ENCODE measurements at places on chromosomes 13 and 19.

- no peak for DNase-seq
These were observed 135.6 kb downstream of the KLF12 start for GRCh38 chr13:73998631-73999030.

DNA sequence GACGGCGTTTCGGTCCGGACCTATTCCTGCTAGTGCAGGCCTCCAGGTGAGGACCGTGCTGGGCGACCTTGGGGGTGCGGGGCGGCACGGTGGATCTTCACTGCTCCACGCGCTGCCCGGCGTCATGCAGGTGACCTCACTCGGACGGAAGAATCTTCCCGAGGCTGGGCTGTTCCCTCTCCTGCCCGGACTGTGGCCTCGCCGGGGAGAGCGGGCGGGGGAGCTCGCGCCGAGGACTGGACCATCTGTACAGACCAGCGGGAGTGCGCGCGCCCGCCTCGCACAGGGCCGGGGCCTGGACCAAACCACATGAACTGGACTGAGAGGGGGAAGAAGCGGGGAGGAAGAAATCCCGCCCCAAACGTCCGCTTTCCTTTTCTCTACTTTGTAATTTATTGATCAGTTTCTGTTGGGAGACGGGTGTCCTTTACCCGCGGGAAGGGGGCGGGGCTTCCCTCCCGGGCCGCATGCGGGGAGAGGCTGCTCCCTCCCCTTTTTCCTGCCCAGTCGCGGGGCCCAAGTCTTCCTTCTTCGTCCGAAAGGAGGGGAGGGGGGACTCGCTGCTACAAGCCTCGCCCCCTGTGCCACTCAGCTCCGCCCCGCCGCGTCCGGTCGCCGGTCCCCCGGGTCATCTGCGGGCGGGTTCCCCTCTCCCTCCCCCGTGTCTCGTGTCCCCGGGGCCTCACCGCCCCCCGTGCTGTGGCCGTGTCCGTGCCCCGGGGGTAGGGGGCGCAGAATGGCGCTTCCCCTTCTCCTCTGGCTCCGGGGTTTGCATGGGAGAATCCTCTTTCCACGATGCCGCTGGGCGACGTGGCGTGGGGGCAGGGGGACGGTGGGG is 4.9 kb downstream of the HRC start:
- DNase-seq, result peak; percentile 26

DNA sequence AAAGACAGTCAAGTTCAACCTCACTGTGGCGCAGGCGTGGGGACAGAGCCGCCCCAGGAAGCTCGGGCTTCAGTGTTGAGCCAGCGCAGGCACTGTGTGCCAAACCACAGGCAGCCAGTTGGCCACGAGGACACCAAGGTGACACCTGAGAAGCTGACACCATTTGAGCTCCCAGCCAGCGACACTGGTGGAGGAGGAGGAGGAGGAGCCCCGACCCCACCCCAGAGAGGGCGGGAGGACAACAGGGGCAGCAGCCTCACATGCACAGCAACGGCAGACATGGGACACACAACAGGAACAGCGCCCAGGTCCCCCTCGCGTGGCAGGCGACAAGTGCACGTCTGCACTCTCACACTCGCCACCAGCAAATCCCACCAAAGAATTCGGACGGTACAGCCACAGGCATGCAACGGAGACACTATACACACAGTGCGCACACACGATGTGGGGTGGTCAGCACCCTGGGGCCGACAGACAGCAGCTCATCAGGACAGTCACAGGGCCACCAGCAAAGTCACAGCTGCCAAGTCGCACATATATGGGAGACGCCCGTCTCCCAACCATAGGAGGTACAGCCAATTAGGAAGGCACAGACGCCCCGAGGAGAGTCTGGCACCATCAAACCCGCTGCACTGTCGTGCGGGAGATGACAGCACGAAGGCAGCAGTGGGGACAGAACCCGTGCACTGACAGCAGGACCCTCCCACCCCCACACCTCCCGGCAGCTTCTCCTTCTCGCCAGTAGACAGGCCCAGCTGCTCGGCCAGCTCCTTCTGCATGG is 3.4 kb downstream of the EIF3G start:
- no peak for DNase-seq

- no peak for DNase-seq
These were observed 35.0 kb upstream of the NANOS3 start for GRCh38 chr19:13841962-13842290.

- no peak for DNase-seq
These were observed 5.6 kb upstream of the ZNF331 start for GRCh38 chr19:53532362-53532761.

DNA sequence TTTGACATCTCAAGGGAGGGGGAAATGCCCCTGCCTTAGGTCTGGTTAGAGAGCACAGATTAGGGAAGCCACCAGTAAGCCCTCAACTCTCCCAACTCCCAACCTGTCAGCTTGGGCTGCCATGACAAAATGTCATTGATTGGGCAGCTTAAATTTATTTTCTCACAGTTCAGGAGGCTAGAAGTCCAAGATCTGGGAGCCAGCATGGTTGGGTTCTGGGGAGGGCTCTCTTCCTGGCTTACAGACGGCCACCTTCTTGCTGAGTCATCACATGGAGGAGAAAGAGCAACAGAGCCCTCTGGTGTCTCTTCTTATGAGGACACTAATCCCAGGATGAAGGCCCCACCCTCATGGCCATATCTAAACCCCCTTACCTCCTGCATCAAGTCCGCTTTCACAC is 24.2 kb downstream of the C19orf12 start:
- DNase-seq, result no peak

DNA sequence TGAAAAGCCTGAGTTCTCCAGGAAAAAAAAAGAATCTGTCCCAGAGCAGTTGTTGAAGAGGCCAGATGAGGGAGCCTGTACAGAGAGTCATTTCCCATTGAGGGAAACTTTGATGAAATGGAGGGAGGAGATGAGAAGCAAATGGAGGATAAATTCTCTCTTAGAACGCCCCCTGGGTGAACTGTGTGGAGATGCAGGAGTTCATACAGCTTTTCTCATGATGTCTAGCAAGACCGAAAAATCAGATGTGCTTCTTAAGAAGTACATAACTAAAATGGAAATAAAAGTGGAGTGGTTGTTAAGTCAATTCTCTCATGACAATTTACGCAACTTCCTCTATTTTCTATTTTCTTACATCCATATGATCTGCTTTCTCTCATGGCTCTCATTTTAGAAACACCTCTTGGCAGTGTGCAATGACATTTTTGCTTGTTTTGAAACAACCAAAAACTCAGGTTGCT is 1263.1 kb downstream of the PCDH9 start:
- no peak for DNase-seq

DNA sequence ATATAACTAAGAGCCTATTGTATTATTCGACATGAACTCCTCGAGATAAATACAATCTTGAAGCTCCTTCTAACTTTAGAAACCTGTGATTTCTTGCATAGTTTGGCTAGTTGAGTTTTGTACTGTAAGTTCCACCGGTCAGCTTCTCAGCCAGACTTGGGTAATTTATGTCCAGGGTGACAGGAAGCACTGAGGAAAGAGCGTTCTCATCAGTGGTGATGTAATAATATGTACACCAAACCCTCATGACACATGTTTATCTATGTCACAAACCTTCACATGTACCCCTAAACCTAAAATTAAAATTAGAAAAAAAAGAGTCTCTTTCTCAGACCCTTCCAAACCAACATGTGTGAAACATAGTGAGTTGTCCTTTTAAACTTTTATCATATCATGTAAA is 205.7 kb downstream of the KCNRG start:
- DNase-seq, result no peak

DNA sequence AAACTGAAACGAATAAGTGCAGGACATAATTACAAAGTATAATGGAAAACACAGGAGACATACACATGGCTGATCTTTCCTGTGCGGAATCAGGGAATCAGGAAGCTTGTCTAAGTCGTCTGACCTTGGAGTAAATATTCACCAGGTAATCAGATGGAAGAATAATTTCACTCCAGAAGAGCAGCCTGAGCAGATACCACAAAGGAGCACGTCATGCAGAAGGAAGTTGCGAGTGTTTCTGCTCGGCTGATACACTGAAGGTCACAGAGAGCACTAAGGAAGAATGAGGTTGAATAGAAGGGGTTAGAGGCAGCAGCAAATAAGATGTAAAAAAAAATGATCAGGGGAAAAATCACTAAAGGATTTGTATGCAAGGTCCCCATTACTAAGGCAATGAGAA is 122.3 kb upstream of the GPC6 start:
- DNase-seq, result no peak

- no peak for DNase-seq
These were observed 111.3 kb downstream of the RAB20 start for GRCh38 chr13:110450016-110450900.

DNA sequence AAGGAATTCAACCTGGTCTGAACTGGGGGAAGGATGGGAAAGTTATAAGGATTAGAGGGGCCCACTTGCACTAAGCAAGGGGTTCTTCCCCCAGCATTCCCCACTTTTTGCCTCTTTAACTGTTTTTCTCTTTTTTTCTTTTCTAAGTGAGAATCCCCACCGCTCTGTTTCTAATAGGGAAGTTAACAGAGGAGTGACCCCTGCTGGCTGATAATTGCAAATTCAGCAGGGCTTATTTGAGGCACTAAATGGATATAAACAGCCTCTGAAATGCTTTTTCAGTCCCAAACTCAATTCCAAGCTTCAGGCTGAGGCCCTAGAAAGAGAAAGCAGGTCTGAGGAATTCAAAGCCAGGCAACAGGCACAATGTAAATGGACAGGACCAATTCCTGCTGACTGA is 38.2 kb upstream of the CEACAM21 start:
- no peak for DNase-seq

DNA sequence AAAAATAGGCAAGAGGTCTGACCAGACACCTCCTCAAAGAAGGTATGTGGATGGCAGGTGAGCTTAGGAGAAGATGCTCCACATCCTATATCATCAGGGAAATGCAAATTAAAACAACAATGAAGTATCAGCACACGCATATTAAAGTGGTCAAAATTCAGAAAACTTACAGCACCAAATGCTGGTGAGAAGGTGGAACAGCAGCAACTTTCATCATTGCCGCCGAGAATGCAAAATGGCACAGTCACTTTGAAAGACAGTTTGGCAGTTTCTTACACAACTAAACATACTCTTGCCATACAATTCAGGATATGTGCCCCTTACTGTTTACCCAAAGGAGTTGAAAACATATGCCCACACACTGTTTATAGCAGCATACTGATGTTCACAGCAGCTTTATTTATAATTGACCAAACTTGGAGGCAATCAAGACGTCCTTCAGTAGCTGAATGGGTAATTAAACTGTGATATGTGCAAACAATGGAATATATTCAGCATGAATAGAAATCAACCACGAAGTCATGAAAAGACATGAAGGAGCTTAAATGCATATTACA is 22.5 kb downstream of the OR10H4 start:
- DNase-seq, result no peak

GRCh38 chr19:56837004-56837403 is 3.5 kb downstream of the PEG3 start:
- DNase-seq, result peak; percentile 4

DNA sequence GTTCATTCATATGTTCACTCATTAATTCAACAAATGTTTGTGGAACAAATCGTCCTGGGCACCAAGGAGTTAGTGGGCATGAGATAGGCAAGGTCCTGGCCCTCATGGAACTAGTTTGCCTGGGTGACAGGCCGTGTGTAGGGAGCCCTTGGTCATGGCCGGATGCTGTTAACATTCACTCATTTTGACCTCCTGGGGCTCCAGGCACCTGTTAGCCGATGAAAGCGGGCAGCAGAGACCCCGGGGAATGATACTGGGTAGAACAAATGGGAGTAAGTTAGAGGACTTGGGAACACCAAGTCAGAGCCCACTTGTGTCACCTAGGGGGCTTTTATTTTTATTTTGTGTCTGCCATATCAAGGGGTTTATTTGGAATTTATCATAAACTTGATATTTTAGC is 6.6 kb downstream of the MED25 start:
- DNase-seq, result no peak

- DNase-seq, result no peak
These were observed 5.3 kb downstream of the PCDH17 start for GRCh38 chr13:57636816-57637215.

DNA sequence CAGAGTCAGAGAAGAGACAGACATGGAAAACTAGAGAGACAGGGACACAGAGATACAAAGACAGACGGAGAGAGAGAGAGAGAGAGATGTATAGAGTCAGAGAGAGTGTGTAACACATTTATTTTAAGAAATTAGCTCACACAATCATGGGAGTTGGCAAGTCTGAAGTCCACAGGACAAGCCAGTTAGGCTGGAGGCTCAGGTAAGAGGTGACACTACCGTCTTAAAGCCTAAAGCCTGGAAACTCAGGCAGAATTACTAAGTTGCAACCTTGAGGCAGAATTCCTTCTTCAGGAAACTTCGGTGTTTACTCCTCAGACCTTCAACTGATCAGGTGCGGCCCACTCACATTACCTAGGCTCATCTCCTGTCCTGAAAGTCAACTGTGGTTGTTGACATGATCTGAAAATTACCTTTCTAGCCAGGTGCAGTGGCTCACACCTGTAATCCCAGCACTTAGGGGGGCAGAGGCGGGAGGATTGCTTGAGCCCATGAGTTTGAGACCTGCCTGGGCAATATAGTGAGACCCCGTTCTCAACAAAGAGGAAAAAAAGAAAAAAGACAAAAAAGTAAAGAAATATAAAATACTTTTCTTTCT is 2.8 kb upstream of the TNFSF14 start:
- DNase-seq, result no peak

GRCh38 chr19:16040642-16041041 is 35.7 kb upstream of the TPM4 start:
- DNase-seq, result no peak

DNA sequence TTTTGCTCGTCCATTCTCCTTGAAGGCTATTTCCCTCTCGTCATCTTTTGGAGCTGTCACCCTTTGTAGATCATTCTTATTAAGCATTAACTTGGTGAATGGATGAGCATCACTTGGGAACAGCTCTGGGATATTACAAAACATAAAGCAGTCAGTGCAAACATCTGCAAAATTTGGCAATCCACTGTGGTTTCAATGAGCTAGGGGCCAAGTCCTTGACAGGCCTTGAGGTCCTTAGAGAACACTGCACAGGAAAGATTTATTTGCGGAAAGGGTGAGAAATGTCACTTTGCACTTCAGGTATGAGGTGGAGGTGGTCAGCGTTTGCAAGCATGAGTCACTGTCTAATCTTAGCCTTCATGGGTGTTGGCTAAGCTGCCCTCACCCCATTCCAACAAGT is 239.7 kb upstream of the MAB21L1 start:
- no peak for DNase-seq

DNA sequence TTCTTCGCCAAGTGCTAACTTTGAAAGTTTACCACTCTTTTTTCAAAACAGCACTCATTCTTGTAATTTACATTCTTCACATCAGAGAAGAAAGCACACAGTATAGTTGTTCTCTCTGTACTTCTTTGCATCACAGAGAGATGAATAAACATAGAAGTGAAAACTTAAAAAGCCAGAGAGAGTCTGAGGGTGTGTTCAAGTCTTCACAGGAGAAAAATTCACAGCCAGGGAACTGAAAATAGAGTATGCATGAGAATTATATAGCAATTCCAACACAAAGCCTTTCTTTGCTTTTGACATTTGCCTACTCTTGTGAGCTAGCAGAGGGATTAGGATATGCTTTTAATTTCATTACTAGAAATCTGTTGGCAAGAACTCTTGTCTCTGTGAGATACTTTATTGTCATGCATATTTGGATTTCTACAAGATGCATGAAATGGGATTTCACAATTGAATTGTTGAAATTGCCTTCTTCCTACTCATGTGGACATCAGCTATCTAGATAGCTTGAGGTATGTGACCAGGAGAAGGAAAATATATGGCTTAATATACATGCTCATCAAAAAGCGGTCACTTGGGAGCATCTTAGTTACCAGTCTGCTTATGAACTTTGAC is 166.1 kb downstream of the SLC7A1 start:
- DNase-seq, result no peak
